ENCODE measurements at places on chromosomes 11 and 22. TPM values are rescaled to one million over a fixed set of nuclear protein-coding genes. Genes with fewer than 3 reads are reported as not detected.

The MMP1 gene
- 3.8 TPM for total RNA-seq

The GDPD4 gene
- total RNA-seq = not detected

The E2F8 gene
- 6.9 TPM for total RNA-seq

The DERL3 gene
- total RNA-seq = 0.12 TPM

The CARNS1 gene
- total RNA-seq = 0.23 TPM

The MMP12 gene
- total RNA-seq = not detected

GRCh38 chr11:118620529-118621070 lies 13.2 kb downstream of the PHLDB1 start:
- no peak for DNase-seq

DNA sequence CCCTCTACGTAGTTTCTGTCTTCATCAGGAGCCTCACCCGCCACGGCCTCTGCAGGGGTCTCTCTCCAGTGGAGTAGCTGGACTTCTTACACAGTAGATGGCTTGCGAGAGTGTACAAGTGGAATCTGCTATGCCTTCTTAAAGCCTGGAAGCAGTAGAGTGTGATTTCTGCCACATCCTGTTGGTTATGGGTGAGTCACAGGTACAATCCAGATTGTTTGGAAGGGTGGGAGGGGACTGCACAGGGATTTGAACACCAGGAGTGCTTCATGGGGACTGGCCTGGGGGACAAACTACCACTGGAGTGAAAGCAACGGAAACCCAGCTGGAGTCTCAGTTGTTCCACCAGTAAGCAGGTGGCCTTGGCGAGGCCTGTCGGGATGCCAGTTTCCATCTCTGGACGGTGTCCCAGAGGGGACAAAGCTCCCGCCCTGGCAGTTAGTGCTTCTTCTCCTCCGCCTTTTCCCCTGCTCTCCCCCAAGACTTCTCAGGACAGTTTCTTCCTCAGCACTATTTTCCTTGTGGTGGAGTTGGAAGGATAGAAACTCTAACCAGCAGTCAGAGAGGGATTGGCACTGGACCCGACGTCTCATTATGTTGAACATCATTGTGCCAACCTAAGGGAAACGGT lies 85.0 kb upstream of the RCN1 start:
- peak; percentile 19 for DNase-seq

DNA sequence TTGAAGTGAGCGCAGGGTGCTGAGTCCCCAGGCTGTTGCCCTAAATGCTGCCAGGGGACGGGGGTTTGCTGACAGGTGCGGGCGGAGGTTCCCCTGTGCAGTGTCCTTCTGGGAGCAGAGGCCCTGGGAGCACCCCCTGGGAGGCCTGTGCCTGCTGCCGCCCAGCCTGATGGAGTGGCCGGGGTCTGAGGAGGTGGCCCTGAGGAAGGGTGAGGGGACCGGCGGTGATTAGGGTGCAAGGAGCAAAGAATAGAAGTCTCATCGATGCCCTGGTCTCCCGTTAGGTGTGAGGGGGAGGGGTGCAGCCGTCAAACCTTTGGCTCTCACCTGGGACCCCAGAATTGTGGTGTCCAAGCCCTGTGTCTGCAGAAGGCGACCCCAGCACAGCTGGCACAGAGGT lies 1294.7 kb downstream of the BRD1 start:
- DNase-seq = no peak

DNA sequence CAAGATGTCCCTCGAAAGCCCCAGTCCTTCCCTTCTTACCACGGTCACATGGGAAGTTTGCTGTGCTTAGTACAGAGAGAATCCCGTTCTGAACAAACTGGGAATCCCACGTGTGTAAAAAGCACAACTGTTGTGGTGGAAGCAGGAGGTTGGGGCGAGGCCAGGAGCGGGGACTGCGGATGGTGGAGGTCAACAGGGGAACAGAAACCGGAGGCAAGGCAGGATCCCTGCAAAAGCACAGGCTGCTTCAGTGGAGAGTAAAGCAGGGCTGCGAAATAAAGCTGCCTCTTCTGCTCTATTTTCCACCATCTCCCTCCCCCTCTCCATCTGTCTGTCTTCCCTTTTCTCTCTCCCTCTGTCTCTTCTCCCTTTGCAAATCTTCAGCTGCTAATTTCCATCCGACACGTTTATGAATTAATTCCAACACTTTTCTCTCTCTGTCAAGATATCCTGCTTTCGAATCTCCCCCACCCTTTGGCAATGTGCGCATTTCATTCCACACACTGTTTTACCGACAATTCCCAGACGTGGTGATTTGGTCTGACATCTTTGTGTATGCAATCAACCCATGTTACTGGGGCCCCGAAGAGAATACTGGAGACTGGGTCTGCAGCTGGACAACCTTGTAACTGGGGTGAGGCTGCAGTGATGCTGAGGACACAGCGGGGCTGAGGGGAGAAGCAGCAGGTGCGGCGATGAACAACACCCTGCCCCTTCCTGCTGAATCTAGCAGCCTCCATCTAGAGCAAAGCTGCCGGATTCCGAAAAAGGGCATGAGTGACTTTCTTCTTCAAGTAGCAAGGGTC lies 571.8 kb downstream of the OPCML start:
- DNase-seq = no peak

GRCh38 chr22:45846952-45847351 lies 130.0 kb downstream of the WNT7B start:
- DNase-seq = no peak

DNA sequence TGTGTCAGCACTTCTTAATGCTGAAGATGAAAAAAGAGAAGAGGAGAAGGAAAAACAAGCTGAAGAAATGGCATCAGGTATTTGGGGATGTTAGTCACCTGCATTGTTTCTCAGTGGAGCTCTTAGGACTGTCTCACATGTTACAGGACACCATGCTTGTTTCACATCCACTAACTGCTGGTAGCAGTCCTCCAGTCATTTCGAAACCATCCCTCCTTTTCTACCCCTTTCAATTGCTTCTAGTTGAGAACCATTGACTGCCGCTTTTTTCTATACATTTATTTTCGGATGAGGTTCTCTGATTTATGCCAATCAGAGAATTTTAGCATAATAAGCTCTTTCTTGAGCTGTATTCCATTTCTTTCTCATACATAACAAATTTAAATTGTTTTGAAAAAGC lies 21.5 kb downstream of the BIRC2 start:
- DNase-seq = no peak

GRCh38 chr11:128448200-128448886 lies 139.0 kb downstream of the ETS1 start:
- DNase-seq = peak; percentile 100

- DNase-seq = no peak
Observed at GRCh38 chr11:68974421-68975194, 6.2 kb downstream of the MRGPRD start.

GRCh38 chr11:63537293-63538101 lies 889 bp downstream of the PLAAT4 start:
- DNase-seq = no peak

DNA sequence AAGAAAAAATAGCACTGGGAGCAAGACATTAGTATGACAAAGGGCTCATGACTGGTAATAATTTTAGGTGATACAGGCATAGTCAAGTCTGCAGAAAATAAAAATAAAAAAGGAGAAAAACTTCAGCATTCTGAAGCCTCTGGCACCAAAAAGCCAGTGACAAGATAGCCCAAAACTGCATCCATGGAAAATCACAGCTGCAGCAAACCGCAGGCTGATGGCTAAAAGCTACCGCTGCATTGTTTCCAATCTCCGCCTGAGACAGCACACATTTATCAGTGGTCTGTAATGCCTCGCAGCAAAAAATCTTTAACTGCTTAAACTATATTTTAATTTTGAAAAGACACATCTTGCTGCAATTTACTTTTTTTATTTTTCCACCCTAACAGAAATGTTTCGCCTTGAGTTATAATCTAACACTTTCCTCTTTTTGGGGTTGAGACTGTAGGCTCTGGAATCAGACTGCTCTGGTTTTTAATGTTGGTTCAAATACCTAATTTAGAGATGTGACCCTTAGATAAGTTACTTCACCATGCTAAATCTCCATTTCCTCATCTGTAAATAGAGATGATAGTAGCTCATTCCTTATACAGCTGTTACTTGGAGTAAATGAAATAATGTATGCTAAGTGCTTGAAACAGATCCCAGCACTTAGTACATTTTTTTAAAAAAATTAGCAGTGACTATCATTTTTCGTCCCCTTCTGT lies 42.0 kb upstream of the FIBIN start:
- DNase-seq = no peak

DNA sequence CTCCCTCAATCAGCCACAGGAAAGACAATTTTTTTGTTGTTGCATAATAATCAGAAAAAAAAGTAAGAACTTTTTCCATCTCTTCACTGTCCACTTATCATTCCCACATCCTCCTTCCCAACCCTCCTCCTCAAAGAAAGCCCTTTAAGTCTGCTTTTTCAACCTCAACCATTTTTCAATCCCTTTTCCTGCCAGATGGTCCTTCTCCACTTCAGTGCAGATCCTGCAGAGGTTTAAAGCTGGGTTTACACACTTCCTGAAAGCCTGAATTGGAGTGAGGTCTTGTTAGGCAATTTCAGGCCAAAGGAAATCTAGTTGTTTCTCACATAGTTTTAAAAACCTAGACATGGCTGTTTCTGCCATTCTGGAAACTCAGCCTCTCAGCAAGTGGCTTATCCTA lies 78.3 kb downstream of the RPL27A start:
- DNase-seq = no peak

- no peak for DNase-seq
Observed at GRCh38 chr11:45267652-45268299, 18.4 kb downstream of the SYT13 start.

DNA sequence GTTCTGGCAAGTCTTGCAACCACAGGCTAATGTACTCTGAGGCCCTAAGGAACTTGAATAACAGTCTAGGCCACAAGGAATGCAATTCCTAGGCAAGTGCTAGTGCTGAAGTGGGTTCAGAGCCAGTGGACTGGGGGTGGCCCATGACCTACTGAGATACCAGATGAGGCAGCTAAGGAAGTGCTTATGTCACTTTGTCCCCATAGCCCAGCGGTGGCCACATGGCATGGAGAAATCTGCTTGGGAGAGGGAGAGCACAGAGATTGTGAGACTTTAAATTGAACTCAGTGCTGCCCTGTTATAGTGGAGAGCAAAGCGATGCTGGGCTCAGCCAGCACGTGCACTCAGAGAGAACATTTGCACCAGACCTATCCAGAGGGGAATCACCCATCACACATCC lies 629.5 kb downstream of the JRKL start:
- no peak for DNase-seq

DNA sequence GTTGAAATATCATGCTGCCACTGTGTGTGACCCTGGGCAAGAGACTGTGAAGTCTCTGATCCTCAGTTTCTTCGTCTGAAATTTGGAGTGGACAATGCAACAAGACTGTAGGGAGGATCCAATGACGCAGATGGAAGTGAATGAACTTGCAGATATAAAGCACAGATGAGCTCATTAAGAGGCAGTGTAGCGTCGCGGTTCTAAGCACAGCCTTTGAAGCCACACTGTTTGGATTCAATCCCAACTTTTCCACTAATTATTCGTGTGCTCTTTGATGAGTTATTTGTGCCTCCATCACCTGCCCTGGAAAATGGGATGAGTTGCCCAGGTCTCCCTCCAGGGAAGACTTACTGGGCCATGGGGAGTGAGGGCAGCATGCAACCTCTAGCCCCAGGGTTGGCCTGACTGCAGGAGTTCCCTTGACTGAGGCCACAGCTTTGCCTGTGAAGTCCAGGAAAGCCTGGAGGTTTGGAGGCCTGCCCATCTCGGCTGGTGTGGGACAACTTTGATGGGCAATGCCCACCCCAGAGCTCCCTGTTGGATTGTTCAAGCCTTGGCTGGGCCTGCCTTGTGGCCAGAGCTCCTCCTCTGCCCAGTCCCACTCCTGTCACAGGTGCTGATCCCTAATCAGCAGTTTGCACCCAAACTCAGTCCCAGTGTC lies 266.0 kb upstream of the B3GAT1 start:
- no peak for DNase-seq

DNA sequence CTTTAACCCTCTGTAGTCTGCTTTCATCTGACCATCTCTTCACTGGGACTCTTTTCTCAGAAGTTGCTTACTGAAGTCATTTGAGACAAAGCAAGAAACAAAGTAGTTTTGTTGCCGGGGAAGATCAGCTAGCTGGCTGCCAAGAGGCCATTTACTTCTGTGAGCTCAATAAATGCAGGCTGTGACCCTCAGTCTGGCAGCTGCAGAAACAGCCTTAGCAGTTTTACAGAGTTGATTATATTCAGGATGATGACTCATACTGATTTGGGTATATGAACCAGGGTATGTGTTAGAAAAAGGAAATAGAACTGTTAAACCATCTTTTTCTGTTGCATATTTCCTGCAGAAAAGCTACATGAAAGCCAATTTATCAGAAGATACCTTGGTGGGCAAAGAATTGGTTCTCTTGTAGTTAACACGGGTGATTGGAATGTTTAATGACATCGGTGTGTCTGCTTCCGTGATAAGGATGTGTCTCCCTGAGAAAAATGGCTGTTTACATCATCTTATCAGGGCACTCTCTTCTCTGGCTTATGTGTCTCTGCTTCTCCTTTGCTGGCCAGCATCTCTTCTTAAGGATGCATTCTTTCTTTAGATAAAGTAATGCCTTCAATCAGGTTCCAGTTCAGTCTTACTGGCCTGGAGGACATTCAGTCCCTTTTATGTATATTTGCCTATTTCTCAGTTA lies 18.5 kb downstream of the FIBIN start:
- no peak for DNase-seq

DNA sequence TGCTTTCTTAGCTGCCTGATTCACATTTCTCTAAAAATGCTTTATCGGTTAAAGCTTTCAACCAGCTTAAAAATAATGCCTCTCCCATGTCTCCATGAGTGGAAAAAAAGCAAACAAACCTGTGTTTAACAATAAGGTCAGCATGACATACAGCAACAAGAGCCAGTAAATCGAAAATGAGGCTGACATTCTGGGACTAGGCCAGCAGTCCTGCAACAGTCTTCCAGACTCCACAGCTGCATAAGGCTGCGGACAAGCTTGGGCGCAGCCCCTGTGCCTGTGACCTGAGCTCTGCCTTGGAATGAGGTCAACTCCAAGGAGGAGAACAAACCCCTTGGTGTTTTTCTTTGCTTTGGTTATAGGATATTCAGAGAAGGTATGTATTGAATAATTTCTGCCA lies 95.5 kb downstream of the PGR start:
- no peak for DNase-seq

GRCh38 chr11:13861411-13861810 lies 101.1 kb upstream of the SPON1 start:
- no peak for DNase-seq

DNA sequence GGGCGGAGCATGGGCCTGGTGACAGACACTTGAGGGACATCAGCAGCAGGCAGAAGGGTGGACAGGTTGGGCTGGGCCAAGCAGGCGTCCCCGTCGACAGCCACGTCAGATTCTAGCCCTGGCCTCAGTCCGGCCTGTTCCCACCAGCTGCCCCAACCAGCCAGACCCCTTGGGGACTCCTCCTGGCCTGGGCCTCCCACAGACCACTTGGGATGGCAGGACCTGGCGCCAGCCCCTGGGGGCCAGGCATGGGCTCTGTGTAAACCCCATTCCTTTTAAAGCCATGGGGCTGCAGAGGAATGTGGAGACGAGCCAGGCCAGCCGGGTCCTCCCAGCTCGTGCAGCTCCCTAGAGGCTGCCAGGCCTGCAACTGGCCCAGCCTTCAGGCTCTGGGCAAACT lies 4.7 kb upstream of the SUSD2 start:
- no peak for DNase-seq
